ENCODE measurements at places on chromosomes 2 and 18.
A peak's percentile ranks its signal among the peaks of the same experiment; 100 is the strongest.

GRCh38 chr2:33144243-33144642 is 197.5 kb downstream of the LTBP1 start:
- H3K4me1 ChIP-seq, result peaks cover 88% of the 10 kb centered on the region
- no peak for DNase-seq
- no peaks in the 10 kb centered on the region for H3K27me3 ChIP-seq
- H3K36me3 ChIP-seq, result peaks cover 46% of the 10 kb centered on the region
- no peak overlapping the region for H3K27ac ChIP-seq

DNA sequence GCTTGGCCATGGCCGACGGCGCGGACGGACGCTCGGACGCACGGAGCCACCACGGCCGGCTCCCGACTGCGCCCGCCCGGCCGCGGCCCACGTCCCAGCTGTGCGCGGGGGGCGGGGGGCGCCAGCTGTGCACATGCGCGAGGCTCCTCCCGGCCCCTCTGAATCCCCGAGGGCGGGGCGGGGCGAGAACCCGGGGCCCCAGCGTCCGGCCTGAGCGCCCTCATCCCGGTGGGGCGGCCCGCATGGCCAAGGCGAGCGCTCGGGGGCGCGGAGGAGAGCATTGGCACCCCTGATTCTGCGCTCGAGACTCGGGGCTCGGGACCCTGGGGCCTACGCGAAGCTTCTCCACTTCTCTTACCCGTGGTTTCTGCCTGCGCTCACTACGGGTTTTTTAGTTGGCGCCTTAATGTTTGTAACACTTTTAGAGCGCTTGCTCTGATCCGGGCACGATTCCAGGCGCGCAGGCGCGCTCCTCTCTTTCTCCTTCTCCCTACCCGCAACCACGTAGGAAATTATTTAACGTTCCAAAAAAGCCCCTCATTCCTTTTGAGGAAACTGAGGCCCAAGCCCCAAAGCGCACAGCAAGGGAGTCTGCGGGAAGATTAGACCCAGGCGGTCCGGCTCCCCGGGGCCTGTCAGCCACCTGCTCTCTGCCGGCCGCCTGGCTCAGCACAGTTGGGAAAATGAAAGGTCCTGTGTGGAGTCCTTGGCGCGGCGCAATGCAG is at the start of gene PXDN:
TSS of gene PXDN (minus strand) at position 70 of the 725 bp plus-strand sequence. CDS start at position 10, 60 bp downstream.
- peak within 1 kb of the TSS; percentile 85 for H3K27ac ChIP-seq
- H3K36me3 ChIP-seq, result no peaks in the 10 kb centered on the region
- no peak for DNase-seq
- H3K4me3 ChIP-seq, result peak within 1 kb of the TSS; percentile 95
- no peaks in the 10 kb centered on the region for H3K27me3 ChIP-seq
- H3K4me1 ChIP-seq, result peaks cover 43% of the 10 kb centered on the region

- no peaks in the 10 kb centered on the region for H3K36me3 ChIP-seq
- H3K27ac ChIP-seq, result no peak overlapping the region
- DNase-seq, result peak; percentile 56
- no peak overlapping the region for H3K4me3 ChIP-seq
These were observed 38.2 kb upstream of the ALPP start for GRCh38 chr2:232340171-232340935.

DNA sequence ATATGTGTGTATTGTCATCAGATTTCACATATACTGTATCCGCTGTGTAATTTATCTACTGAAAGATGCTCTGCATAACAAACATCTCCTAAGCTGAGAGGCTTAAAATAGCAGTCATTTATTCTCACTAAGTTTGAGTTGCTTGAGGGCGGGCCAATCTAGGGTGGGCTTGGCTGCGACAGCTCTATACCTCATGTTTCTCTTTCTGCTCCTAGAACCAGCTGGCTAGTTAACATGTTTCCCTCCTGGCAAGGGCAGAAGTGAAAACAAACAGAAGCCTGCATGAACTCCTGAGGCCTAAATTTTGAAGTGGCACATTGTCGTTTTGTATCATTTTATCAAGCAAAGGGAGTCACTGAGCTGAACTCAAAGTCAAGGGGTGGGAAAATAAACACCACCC is 585.0 kb upstream of the VRK2 start:
- no peak overlapping the region for H3K4me3 ChIP-seq
- no peaks in the 10 kb centered on the region for H3K4me1 ChIP-seq
- H3K27me3 ChIP-seq, result peaks cover 5% of the 10 kb centered on the region
- no peak overlapping the region for H3K27ac ChIP-seq
- H3K36me3 ChIP-seq, result no peaks in the 10 kb centered on the region

DNA sequence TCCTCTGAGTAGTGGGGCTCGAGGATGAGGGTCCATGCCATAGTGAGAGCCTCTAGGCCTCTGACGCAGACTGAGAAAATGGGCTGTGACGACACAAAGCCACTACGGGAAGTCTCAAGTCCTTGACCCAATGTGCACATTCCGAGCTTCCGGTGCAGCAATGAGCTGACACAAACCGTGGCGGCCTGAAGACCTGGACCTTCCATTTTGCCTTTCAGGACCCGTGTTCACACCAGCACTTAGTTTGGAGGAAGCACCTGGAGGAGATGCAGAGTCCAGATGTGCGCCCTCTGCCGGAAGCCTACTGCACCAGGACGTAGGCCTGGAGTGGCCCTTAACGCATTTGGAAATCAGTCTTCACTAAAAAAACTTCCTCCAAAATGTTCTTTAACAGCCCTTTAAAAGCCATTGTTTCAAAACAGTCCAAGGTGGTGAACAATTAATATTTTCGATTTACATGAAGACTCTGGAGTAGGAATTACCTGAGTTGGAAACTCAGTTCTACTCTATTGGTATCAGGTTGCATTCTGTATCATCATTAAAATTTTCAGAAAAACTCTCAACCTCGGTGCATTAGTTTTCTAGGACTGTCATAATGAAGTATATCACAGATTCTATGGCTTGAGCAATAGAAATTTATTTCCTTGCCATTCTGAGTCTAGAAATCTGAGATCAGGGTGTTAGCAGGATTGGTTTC is 33.9 kb downstream of the BMP10 start:
- H3K4me1 ChIP-seq, result peaks cover 14% of the 10 kb centered on the region
- no peak for DNase-seq
- H3K4me3 ChIP-seq, result no peak overlapping the region
- no peak overlapping the region for H3K27ac ChIP-seq
- no peaks in the 10 kb centered on the region for H3K36me3 ChIP-seq

- peaks cover 15% of the 10 kb centered on the region for H3K4me1 ChIP-seq
- H3K27ac ChIP-seq, result peak overlapping the region; percentile 91
- no peaks in the 10 kb centered on the region for H3K27me3 ChIP-seq
- no peak for DNase-seq
These were observed 391.5 kb upstream of the VWC2L start for GRCh38 chr2:214019229-214019972.

DNA sequence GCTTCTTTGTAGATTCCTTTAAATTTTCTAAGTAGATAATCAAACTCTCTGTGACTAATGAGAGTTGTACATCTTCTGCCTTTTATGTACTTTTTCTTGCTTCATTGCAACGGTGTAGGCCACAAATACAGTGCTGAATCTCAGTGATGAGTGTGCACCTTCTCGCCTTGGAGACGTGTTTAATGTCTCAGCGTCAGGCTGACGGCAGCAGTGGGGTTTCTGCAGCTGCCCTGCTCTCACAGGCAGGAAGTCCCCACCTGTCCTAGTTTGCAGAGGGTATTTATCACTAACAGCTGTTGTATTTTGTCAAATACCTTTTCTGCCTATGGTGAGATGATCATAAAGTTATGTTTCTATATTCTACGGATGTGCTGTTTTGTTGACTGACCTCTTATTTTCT is 13.3 kb downstream of the AGXT start:
- no peaks in the 10 kb centered on the region for H3K36me3 ChIP-seq
- no peak overlapping the region for H3K27ac ChIP-seq
- H3K4me1 ChIP-seq, result no peaks in the 10 kb centered on the region
- peaks cover 24% of the 10 kb centered on the region for H3K27me3 ChIP-seq
- H3K4me3 ChIP-seq, result no peak overlapping the region
- no peak for DNase-seq

DNA sequence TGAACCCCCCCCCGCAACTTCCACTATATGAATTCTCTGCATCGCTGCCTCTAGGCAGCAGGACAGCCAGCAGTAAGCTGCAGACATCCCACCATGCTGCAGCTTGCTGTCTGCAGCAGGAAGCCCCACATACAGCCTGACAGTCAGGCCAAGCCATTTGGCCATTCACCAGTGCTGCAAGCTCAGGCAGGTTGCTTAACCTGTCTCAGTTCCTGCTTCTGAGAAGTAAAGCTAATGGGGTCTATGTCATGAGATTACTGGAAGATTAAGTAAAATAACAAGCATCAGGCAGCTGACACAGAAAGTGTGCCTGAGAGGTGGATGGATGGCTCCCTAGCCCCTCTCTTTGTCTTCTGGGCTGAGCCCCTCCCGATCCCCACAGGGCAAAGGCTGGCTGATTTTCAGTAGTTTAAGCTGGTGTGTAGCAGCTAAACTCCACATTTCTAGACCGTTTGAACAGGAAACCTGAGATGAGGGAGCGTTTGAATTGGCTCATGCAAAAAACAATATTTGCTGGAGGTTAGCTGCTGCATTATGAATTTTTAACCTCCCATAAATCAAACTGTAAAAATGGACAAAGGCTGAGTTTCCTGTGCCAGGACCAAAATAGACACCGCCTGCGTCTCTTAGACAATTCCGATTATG is 193.8 kb upstream of the ARL4C start:
- H3K4me1 ChIP-seq, result peaks cover 37% of the 10 kb centered on the region
- H3K36me3 ChIP-seq, result no peaks in the 10 kb centered on the region
- H3K27ac ChIP-seq, result peak overlapping the region; percentile 20

GRCh38 chr2:236579048-236579745 is 9.6 kb downstream of the ACKR3 start:
- peak overlapping the region; percentile 27 for H3K27ac ChIP-seq
- no peak for DNase-seq
- no peak overlapping the region for H3K4me3 ChIP-seq
- peaks cover 22% of the 10 kb centered on the region for H3K36me3 ChIP-seq
- peaks cover 54% of the 10 kb centered on the region for H3K4me1 ChIP-seq

GRCh38 chr2:35822716-35823115 is 532.9 kb upstream of the CRIM1 start:
- H3K4me1 ChIP-seq, result no peaks in the 10 kb centered on the region
- no peaks in the 10 kb centered on the region for H3K36me3 ChIP-seq
- DNase-seq, result no peak
- H3K27me3 ChIP-seq, result peaks cover 23% of the 10 kb centered on the region
- no peak overlapping the region for H3K4me3 ChIP-seq
- no peak overlapping the region for H3K27ac ChIP-seq

- no peak overlapping the region for H3K27ac ChIP-seq
- DNase-seq, result no peak
- no peak overlapping the region for H3K4me3 ChIP-seq
- peaks cover 8% of the 10 kb centered on the region for H3K4me1 ChIP-seq
- H3K36me3 ChIP-seq, result peaks cover 3% of the 10 kb centered on the region
These were observed 106.7 kb upstream of the ASB18 start for GRCh38 chr2:236370847-236371409.

DNA sequence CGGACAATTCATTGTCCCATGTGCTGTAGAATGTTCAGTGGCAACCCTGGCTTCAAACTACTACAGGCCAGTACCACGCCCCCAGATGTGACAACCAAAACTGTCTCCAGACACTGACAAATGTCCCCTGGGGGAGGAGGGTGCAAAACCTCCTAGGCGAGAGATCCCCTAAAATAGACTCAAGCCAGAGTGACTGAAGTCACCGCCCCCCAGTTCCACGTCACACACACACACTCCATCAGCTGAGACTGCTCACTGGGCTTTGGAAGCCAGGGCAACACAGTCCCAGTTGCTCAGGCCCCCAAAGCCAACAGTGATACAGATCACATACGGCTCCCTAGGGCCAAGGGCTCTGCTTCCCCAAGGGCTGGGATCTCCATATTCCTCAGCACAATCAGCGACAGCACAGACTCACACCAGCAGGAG is 19.1 kb downstream of the HDAC4 start:
- H3K36me3 ChIP-seq, result peaks cover 1% of the 10 kb centered on the region
- H3K27ac ChIP-seq, result no peak overlapping the region
- no peaks in the 10 kb centered on the region for H3K4me1 ChIP-seq
- no peaks in the 10 kb centered on the region for H3K27me3 ChIP-seq
- no peak overlapping the region for H3K4me3 ChIP-seq

DNA sequence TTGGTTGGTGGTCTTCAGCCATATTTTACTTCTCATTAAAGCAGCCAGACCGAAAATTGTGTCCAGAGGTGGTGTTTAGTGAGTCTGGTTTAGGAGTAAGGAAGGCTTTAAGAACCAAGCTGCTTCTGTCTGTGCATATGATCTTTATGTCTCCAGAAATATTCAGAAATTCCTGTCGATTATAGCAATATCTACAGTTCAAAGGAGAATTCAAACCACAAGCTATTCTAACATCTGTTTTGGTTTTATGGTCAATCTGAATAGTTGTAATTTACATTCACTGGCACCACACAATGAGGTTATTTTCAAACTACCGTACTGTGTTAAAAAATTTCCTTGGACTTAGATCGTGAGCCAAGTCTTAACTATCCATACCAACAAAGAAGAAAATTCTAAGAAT is 11.3 kb downstream of the UPP2 start:
- no peaks in the 10 kb centered on the region for H3K27me3 ChIP-seq
- no peak for DNase-seq
- H3K27ac ChIP-seq, result no peak overlapping the region
- H3K4me1 ChIP-seq, result no peaks in the 10 kb centered on the region
- no peaks in the 10 kb centered on the region for H3K36me3 ChIP-seq
- no peak overlapping the region for H3K4me3 ChIP-seq

GRCh38 chr18:59512025-59512755 is 153.1 kb upstream of the LMAN1 start:
- no peak overlapping the region for H3K4me3 ChIP-seq
- peaks cover 23% of the 10 kb centered on the region for H3K4me1 ChIP-seq
- H3K36me3 ChIP-seq, result no peaks in the 10 kb centered on the region
- no peak overlapping the region for H3K27ac ChIP-seq
- DNase-seq, result no peak

DNA sequence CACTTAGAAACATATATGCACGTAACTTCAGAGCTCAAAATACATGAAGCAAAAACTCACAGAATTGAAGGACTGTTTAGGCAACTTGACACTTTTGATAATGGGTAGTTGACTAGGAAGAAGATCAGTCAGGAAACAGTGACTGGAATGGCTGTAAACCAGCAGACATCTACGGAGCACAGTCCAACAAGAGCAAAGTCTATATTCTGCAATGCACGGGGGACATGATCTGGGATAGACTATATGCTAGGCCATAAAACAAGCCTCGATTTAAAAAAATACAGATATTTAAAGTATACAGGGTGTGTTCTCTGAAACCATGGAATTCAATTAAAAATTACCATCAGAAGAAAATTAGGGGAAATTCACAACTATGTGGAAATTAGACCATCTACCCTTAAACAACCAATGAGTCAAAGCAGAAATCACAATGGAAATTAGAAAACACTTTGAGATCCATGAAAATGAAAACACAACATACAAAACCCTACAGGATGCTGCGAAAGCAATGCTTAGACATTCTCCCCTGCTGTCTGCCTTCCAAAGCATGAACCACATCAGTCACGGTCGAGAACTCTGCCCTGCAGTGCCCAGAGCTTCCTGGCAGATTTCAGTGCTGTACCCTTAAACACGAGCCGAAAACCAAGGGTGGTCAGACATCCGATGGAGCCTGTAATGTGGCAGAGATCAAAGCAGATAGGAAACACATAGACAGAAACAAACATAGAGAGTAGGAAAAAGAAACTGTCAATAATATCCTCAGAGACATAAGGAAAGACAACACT is 651.9 kb upstream of the HS6ST1 start:
- H3K36me3 ChIP-seq, result no peaks in the 10 kb centered on the region
- no peak overlapping the region for H3K27ac ChIP-seq
- peaks cover 2% of the 10 kb centered on the region for H3K27me3 ChIP-seq
- DNase-seq, result no peak
- H3K4me1 ChIP-seq, result no peaks in the 10 kb centered on the region
